GM23338 (cell line): ENCODE measurements at places on chromosomes 7 and 10. TPM values are rescaled to one million over a fixed set of nuclear protein-coding genes. Genes with fewer than 3 reads are reported as not detected.

GNAT3 gene
- not detected in 2 replicates for total RNA-seq

- H3K4me1 ChIP-seq, result peaks cover 22% of the 10 kb centered on the region
- no peaks in the 10 kb centered on the region for H3K36me3 ChIP-seq
- no peak overlapping the region for H3K4me3 ChIP-seq
- no peak for DNase-seq
Measured at GRCh38 chr7:110604885-110605284, 486.0 kb upstream of the LRRN3 start.

DNA sequence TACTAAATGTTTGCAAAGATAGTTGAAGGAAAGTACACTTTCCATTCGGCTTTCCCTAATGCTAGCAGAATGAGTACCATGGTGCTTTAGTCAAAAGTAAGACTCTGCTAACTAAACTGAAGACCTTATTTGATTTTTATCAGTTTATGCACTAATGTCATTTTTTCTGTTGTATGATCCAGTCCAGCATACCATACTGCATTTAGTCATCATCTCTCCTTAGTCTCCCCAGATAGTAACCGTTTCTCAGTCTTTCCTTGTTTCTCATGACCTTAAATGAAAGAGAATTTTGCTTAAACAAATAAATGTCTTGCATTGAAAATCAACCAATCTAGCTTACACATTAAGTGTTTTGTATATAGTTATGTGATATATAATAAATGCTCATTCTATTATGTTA is 529.5 kb upstream of the SEMA3D start:
- DNase-seq, result no peak
- peaks cover 7% of the 10 kb centered on the region; the same call in 1 of the 2 replicates for H3K4me1 ChIP-seq
- H3K4me3 ChIP-seq, result no peak overlapping the region

- H3K4me3 ChIP-seq, result no peak overlapping the region
- H3K27ac ChIP-seq, result no peak overlapping the region
- no peak for DNase-seq
Measured at GRCh38 chr7:117775801-117776200, 97.4 kb downstream of the CTTNBP2 start.

DNA sequence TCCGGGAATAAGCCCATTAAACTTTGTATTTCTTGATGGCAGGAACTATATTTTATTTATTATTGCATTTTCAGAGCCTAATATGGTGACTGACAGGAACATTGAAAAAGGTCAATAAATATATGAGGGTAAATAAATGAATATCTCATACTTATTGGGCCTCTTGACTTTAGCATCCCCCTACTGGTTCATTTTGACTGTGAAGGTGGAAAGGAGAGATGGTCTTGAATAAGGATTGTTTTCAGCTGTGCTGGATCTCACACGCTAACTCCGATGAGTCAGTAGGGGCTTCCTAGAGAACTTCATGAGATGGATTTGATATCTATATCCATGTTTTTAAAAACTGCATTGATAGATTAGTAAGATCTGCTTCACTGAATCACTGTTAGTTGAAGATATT is 1026.0 kb downstream of the REEP3 start:
- no peak overlapping the region for H3K4me3 ChIP-seq
- no peak overlapping the region for H3K27ac ChIP-seq
- no peaks in the 10 kb centered on the region for H3K27me3 ChIP-seq

DNA sequence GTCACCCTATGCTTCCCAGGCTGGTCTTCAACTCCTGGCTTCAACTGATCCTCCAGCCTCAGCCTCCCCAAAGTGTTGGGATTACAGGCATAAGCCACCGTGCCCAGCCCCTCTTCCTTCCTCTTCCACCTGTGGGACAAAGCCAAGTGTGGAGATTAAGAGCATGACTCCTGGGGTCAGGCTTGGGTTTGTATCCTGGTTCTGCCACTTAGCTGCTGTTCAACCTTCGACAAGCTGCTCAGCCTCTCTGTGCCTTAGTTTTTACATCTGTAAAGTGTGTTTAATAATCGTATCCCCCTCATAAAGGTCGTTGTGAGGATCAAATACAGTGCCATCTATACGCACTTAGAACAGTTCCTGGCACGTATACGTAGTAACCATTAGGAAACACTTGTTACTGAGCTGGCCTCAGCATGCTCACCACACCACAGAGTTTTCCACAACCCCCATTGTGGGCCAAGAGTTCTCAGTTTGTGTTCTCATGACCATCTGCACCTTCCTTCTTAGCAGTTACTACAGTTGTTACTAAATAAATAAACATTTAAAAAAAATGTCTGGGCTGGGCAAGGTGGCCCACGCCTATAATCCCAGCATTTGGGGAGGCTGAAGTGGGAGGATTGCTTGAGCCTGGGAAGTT is 140.5 kb upstream of the BTBD16 start:
- no peak for DNase-seq
- no peak overlapping the region for H3K4me3 ChIP-seq
- no peaks in the 10 kb centered on the region for H3K36me3 ChIP-seq
- H3K4me1 ChIP-seq, result peaks cover 14% of the 10 kb centered on the region
- H3K27ac ChIP-seq, result no peak overlapping the region
- no peaks in the 10 kb centered on the region for H3K27me3 ChIP-seq

GRCh38 chr7:137930581-137930980 is 71.3 kb downstream of the CREB3L2 start:
- no peak for DNase-seq
- H3K27me3 ChIP-seq, result no peaks in the 10 kb centered on the region
- peaks cover 13% of the 10 kb centered on the region for H3K36me3 ChIP-seq

DNA sequence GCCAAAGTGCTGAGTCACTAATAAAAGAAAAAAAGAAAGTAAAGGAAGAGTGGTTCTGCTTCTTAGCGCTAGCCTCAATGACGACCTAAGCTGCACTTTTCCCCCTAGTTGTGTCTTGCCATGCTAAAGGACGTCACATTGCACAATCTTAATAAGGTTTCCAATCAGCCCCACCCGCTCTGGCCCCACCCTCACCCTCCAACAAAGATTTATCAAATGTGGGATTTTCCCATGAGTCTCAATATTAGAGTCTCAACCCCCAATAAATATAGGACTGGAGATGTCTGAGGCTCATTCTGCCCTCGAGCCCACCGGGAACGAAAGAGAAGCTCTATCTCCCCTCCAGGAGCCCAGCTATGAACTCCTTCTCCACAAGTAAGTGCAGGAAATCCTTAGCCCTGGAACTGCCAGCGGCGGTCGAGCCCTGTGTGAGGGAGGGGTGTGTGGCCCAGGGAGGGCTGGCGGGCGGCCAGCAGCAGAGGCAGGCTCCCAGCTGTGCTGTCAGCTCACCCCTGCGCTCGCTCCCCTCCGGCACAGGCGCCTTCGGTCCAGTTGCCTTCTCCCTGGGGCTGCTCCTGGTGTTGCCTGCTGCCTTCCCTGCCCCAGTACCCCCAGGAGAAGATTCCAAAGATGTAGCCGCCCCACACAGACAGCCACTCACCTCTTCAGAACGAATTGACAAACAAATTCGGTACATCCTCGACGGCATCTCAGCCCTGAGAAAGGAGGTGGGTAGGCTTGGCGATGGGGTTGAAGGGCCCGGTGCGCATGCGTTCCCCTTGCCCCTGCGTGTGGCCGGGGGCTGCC is at the start of gene IL6:
TSS of gene IL6 (plus strand) at position 294 of the 807 bp plus-strand sequence. CDS start at position 357, 63 bp downstream.
- H3K27ac ChIP-seq, result no peak within 1 kb of the TSS
- H3K4me3 ChIP-seq, result peak within 1 kb of the TSS; percentile 22; the same call in 1 of the 2 replicates
- peaks cover 12% of the 10 kb centered on the region; the same call in 1 of the 2 replicates for H3K4me1 ChIP-seq
- no peaks in the 10 kb centered on the region; the same call in 1 of the 2 replicates for H3K27me3 ChIP-seq
- H3K36me3 ChIP-seq, result no peaks in the 10 kb centered on the region
- DNase-seq, result peak; percentile 61

DNA sequence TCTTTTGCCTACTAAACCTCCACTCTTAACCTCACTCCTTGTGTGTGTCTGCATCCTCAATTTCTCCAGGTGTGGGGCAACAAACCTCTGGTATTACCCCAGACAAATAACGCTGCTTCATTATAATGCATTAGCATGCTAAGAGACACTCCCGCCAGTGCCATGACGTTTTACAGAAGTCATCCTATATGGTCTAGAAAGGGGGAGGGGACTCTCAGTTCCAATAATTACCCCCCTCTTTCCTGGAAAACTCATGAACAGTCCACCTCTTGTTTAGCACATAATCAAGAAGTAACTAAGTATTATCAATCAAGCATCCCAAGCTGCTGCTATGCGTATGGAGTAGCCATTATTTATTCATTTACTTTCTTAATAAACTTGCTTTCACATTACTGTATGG is 364.5 kb downstream of the TYW1 start:
- no peak overlapping the region for H3K4me3 ChIP-seq
- H3K36me3 ChIP-seq, result no peaks in the 10 kb centered on the region
- no peaks in the 10 kb centered on the region; the same call in 1 of the 2 replicates for H3K4me1 ChIP-seq
- peaks cover 27% of the 10 kb centered on the region for H3K27me3 ChIP-seq

DNA sequence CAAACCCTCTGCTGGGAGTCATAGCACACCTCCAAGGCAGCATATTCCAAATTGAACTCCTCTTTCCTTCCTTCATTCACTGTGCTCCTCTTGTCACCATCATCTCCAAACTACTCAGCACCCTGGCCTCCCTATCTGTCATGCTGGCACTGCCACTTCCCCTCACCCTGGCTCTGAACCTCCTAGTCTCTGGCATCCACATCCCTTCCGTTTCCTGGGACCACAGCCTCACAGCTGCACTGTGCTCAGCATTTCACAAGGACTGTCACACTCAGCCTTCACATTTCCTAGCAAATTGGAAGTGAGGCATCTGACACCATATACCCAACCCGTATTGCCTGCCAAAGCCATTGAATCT is 124.7 kb downstream of the WDR11 start:
- H3K27ac ChIP-seq, result no peak overlapping the region
- H3K27me3 ChIP-seq, result peaks cover 24% of the 10 kb centered on the region
- no peak for DNase-seq
- H3K36me3 ChIP-seq, result no peaks in the 10 kb centered on the region; the same call in 1 of the 2 replicates
- peaks cover 13% of the 10 kb centered on the region for H3K4me1 ChIP-seq
- H3K4me3 ChIP-seq, result no peak overlapping the region

DNA sequence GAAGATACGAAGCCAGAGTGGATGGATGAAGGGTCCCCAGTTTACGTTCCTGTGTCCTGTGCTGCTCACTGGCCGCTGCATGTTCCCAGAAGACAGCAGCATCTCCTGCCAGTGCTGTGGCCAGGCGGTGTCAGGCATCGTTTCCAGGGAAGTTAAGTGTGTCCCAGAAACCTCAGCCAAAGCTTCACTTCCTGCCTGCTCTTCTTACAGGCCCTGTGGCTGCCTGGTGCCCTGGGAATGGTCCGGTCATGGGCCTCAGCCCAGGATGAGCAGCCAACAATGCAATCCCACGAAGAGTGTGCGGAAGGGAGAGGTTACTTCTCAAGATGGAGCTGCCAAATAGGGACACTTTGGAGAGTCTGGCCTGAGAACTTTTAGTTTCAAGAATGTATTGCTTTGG is 99.7 kb upstream of the TARP start:
- H3K36me3 ChIP-seq, result no peaks in the 10 kb centered on the region
- H3K27me3 ChIP-seq, result no peaks in the 10 kb centered on the region
- H3K4me1 ChIP-seq, result peaks cover 7% of the 10 kb centered on the region; the same call in 1 of the 2 replicates
- no peak overlapping the region for H3K4me3 ChIP-seq
- no peak overlapping the region for H3K27ac ChIP-seq

GRCh38 chr10:21165489-21165888 is 268.4 kb upstream of the NEBL start:
- no peaks in the 10 kb centered on the region; the same call in 1 of the 2 replicates for H3K36me3 ChIP-seq
- DNase-seq, result no peak
- H3K27ac ChIP-seq, result no peak overlapping the region
- no peak overlapping the region for H3K4me3 ChIP-seq
- H3K27me3 ChIP-seq, result no peaks in the 10 kb centered on the region

SLC26A5 gene
- 0.49 and 0.58 TPM in 2 replicates for total RNA-seq

- peaks cover 20% of the 10 kb centered on the region for H3K36me3 ChIP-seq
- peak within 1 kb of the TSS; percentile 99 for H3K27ac ChIP-seq
- H3K4me1 ChIP-seq, result peaks cover 4% of the 10 kb centered on the region; the same call in 1 of the 2 replicates
- peak within 1 kb of the TSS; percentile 97 for H3K4me3 ChIP-seq
- peaks cover 10% of the 10 kb centered on the region; the same call in 1 of the 2 replicates for H3K27me3 ChIP-seq
Measured at GRCh38 chr10:42782446-42783180, at the start of gene BMS1. Gene BMS1, plus strand, starts transcription at chr10:42782795. Its CDS starts 1,600 bp downstream, at chr10:42784395.
